ENCODE measurements at places on chromosomes 2 and 18.

GRCh38 chr2:171173087-171173486 is 12.4 kb upstream of the TLK1 start:
- DNase-seq, result no peak

GRCh38 chr2:230899786-230900185 is 25.3 kb downstream of the GPR55 start:
- DNase-seq, result no peak

DNA sequence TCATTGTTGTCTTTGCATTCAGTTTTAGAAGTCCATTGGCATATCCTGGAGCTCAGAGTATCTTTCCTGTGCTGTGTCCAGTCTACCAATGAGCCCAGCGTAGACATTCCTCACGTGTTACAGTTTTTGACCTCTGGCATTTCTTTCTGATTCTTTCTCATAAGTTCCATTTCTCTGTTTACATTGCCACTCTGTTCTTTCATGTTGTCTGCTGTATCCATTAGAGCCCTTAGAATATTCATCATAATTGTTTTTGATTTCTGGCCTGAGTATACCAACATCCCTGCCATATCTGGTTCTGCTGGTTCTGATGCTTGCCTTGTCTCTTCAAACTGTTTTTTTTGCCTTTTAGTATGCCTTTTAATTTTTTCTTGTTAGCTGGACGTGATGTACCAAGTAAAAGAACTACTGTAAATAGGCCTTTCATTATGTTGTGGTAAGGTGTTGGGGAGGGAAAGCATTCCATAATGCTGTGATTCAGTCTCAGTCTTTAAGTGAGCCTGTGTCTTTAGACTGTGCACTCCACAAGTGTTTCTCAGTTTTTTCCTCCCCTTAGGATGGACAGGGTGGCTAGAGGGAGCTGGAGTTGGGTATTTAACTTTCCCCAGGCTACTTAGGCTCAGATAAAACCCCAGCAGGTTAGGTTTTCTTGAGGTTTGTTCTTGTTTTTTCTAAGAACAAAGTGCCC is 35.6 kb downstream of the CEP192 start:
- no peak for DNase-seq

GRCh38 chr2:30862054-30862651 is 54.9 kb upstream of the CAPN13 start:
- peak; percentile 48 for DNase-seq

DNA sequence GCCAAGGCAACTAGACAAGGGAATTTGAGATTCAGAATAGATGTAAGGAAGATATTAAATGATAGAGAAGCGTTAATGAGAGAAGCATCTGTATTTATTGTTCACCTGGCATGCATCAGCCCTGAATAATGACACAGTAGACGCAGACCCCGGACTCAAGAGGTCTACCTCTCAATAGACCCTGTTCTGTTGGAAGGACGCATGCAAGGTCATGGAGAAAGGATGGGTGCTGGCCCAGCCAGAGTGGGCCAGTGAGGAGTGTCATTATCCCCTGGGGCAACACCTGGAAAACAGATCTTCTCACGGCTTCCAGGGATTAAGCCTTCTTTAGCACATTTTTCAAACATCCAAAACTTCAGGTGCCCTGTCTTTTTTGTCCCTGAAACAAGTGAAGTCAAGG is 461.0 kb downstream of the EIPR1 start:
- DNase-seq, result no peak

DNA sequence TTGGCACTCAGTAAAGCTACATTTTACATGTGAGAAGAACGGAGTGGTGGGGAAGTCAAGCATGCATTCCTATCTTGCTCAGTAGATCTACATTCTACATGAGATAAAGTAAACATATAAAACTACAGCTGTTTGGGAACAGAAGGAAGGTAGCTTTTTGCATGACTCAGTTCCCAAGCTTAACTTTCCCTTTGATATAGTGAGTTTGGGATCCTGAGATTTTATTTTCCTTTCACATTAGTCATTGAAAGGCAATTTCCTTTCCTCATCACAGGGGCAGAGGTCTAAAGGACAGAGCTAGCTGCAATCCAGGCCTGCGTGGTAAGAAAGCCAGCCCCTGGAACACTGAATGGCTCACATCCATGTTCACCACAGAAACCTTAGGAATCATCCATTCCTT is 257.2 kb downstream of the SRBD1 start:
- no peak for DNase-seq

DNA sequence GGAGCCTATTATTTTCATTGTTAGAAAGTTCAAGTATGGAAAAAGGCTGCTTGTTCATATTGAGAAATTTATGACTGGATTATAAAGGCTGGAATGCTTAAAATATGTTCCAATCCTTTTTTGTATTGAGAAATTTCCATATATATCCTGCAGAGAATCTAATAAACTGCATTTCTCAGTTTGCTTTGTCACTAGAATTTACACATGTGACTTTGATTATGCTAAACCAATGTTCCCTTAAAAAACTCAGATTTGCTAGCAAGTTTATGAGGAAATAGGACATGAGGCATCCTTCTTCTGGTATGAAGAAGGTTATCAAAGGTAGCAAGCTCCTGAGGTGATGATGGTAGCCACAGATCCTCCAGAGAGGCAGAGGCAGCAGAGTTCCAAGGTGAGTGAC is 29.2 kb upstream of the DSEL start:
- DNase-seq, result no peak

GRCh38 chr2:26178746-26179436 is 6.0 kb downstream of the GAREM2 start:
- DNase-seq, result no peak

DNA sequence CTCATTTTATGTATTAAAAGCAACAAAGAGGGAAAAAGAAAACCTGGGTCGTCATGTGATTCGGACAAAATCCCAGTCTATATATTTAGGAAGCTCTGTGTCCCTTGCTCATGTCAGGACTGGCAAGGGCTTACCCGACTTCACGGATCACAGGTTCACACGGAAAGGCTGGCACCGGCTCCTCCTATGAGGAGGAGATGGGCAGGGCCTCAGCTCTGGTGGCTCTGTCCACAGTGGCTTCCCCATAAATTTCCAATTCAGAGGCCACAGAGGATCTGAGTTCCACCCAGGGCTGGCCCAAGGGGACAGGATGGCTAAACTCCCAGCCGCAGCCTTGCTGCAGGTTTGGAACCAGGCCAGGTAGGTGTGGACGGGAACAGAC is 186.8 kb downstream of the BCL2 start:
- no peak for DNase-seq

DNA sequence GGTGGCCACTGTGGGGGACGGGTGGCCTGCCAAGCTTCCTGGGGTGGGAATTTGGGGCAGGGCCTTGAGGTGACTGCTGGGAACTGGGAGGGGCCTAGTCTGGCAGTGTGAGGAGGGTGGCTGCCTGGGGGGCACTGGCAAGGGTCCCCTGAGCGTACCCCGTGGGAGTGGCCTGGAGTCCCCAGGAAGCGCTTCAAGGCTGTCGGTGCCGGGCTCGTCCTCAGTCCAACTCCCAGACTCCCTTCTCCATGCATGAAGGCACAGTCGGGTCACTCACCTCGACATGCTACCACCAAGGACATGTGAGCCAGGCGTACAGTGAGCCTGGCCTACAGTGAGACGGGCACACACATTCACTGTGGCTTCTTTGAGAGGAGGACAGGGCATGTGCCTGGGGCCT is 105.3 kb downstream of the SMIM21 start:
- DNase-seq, result no peak

DNA sequence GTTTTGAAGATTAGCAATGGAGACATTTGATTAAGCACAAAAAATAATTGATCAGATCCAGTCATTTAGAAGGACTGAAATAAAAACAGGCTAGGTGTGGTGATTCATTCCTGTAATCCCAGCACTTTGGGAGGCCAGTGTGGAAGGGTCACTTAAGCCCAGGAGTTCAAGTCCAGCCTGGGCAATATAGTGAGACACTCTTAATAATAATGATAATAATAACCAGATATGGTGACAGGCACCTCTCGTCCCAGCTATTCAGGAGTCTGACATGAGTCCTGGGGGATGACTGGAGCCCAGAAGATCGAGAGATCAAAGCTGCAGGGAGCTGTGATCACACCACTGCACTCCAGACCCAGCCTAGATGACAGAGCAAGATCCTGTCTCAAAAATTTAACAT is 3.5 kb upstream of the FN1 start:
- DNase-seq, result no peak

DNA sequence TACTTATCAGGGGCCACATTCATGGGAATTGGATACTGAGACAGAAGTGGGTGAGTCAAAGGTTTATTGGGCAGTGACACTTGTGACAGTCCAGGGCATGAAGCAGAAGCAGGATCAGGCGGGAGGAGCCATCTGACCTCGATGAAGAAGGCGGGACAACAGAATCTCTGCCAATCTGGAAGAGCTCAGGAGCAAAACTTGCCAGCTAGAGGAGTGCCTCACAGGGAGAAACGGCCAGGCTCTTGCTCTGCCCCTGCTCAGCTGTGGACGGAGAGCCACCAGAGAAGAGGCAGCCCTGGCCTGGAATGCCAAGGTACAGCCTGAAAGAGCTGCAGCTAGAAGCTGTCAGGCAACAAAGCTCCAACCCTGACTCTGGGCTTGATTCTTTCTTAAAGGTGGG is 16.9 kb downstream of the DAW1 start:
- DNase-seq, result no peak

- DNase-seq, result no peak
These were observed 365.2 kb downstream of the AKAIN1 start for GRCh38 chr18:4831791-4832375.

DNA sequence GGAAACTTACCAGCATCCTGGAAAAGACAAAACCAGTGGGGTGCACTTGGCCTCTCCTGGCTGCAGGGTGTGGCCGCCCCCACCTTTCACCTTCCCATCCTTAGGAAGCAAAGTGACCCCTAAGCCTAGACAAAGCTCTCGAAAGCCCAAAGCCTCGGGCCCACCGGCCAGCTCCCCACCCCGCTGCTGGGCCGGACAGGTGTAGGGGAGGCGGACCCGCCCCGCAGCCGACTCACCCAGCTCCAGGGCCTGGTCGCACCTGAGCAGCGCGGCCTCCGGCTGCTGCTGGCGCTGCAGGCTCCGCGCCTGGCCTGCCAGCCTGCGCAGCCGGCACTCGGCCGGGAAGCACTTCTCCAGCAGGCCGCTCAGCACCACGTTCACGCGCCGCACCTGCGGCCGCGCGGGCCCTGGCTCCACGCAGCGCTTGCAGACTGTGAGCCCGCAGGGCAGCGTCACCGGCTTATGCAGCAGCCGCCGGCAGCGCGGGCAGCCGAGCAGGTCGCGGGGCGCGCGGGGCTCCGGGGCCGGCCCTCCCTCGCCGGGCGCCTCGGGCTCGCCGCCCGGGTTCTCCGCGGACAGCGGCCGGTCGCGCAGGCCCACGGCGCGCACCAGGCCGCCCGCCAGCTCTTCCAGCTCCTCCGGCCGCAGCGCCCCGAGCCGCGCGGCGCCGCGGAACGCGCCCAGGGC is 979 bp downstream of the LONRF2 start:
- DNase-seq, result peak; percentile 69

GRCh38 chr2:98893911-98894321 is 42.1 kb downstream of the CRACDL start:
- no peak for DNase-seq

DNA sequence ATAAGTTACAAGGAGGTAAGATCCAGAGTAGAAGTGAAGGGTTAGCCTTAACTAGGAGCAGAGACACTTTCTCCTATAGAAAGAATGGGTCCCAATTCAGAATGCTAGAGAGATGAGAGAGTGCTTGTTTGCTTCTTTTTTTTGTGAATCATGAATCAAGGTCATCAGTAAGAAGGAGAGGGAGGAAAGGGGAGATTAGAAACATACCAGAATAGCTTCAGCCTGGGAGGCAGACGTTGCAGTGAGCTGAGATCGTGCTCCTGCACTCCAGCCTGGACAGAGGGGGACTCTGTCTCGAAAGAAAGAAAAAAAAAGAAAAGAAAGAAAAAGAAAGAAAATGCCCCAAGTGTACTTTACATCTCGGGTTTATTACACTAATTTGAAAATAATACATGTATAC is 55.8 kb upstream of the SLC35F5 start:
- DNase-seq, result no peak

DNA sequence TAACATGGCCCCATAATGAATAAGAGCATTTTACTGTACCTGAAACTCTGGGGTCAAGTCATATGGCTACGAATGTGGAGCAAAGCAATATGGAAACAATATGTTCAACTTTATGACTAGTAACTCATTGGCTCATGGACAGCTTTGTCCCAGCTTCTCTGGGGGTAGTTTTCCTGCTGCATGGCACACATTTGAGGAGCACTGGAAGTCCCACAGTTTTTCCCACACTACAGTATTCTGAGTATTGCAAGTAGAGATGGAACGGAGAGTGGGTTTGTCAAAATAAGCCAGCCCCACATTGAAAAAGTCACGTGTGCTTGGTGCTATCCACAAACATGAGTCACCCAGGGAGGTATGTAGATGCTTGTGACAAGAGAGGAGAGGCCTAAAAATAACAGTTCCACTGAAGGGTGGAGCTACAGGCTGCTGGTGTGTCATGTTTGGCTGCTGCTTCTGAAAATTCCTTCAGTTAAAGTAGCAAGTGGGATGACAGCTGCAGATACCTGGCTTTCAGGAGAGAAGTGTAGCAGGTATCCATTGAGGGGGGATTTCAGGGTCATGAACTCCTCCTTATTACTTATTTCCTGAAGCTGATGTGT is 48.2 kb upstream of the CTAGE1 start:
- DNase-seq, result no peak

- DNase-seq, result no peak
These were observed 154.8 kb upstream of the ZNF236 start for GRCh38 chr18:76667603-76668002.

DNA sequence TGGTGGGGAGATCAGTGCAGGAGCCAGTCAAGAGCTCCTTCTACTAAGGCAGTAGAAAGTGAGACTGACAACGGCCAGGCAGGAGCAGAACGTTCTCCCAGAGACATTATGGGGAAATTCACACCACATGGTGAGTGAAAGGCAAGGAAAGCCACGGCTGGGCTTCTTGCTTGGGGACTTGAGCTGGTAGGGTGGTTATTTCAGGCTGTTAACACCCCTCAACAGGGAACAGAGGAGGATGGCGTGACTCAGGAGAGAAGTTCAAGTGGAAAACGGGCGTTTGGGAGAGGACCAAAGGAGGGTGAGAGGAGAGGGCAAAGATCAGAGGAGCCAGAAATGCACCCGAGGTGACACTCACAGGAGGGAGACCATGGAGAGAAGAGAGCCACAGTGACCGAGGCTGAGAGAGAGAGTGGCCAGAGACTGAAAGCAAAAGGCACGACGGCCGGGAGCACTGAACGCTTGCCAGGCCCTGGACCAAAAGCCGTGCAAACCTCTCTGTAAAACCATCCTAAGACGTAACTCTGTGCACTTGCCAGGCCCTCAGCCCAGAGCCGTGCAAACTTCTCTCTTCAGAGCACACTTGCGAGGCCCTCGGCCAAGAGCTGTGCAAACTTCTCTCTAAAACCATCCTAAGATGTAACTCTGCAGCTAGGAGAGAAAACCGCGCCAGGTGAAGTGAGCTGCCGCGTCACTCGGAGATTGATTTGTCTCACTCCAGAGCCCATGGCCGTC is 7.7 kb downstream of the TPO start:
- DNase-seq, result no peak

DNA sequence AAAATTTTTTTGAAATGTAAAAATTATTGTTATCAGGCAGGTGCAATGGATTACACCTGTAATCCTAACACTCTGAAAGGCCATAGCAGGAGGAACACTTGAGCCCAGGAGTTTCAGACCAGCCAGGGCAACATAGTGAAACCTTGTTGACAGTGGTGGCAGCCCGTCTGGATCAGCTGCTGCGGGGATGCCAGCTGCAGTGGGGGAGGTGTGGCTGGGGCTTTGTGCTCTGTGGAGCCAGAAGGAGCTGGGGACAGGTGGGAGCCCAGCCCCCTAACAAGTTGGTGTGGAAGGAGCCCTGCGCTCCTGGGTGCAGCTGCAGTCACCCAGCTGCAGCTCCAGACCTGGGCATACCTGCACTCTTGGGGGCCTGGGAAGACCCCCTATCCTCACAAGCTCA is 182.4 kb upstream of the MC4R start:
- no peak for DNase-seq
